ENCODE measurements at places on chromosomes 1 and 21. TPM values are rescaled to one million over a fixed set of nuclear protein-coding genes. Genes with fewer than 3 reads are reported as not detected.

GRCh38 chr1:225846331-225847310 lies 35.6 kb downstream of the TMEM63A start:
- H3K36me3 ChIP-seq: peaks cover 76% of the 10 kb centered on the region
- H3K4me3 ChIP-seq: no peak overlapping the region
- DNase-seq: no peak
- H3K27me3 ChIP-seq: no peaks in the 10 kb centered on the region
- no peaks in the 10 kb centered on the region for H3K4me1 ChIP-seq

- peaks cover 9% of the 10 kb centered on the region for H3K27me3 ChIP-seq
- no peaks in the 10 kb centered on the region for H3K4me1 ChIP-seq
- no peaks in the 10 kb centered on the region for H3K36me3 ChIP-seq
- H3K4me3 ChIP-seq: no peak overlapping the region
- H3K27ac ChIP-seq: no peak overlapping the region
- DNase-seq: no peak
Measured at GRCh38 chr1:110593902-110594301, 12.3 kb downstream of the KCNA2 start.

DNA sequence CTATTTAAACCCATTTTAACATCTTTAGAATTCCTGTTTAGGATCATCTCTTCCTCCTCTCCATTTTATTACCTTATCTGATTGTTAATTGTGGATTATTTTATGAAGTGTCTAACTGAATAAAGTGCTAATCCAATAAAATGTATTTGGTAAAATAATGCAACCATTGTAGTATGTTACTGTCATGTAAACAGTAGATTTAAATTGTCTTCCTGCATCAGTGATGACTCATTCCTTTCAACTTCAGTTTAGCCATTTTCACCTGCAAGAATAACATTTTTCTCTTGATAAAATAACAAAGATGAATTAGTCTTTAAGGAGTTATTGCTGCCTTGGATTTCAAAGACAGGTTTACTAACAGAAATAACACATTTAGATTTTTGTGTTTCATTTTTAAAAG lies 5.4 kb downstream of the PPP2R5A start:
- no peak for DNase-seq
- H3K27ac ChIP-seq: peak overlapping the region; percentile 51
- H3K4me1 ChIP-seq: peaks cover 74% of the 10 kb centered on the region
- H3K4me3 ChIP-seq: peak overlapping the region; percentile 20
- no peaks in the 10 kb centered on the region for H3K36me3 ChIP-seq
- H3K27me3 ChIP-seq: no peaks in the 10 kb centered on the region

- no peak overlapping the region for H3K27ac ChIP-seq
- DNase-seq: no peak
- no peaks in the 10 kb centered on the region for H3K4me1 ChIP-seq
- H3K4me3 ChIP-seq: no peak overlapping the region
- no peaks in the 10 kb centered on the region for H3K27me3 ChIP-seq
Measured at GRCh38 chr1:77245830-77246229, 26.6 kb upstream of the PIGK start.

DNA sequence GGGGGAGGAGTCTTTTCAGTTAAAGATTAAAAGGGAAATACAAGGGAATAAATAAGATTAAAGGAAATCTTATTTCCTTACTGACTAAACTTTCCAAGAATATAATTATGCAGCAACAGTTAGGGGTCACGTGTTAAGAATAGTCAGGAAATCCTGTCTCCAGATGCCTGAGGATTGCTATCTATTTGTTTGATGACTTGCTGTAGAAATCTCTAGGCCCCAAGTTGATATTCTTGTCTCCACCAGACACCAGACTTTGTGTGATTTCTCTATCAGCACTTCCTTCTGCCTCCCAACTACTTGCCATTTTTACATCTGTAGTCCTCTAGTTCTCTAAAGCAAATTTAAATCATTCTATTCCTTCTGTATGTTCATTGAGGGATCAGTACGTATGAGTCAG lies 77.5 kb downstream of the RPAP2 start:
- no peak overlapping the region for H3K4me3 ChIP-seq
- no peaks in the 10 kb centered on the region for H3K27me3 ChIP-seq
- no peaks in the 10 kb centered on the region for H3K4me1 ChIP-seq
- DNase-seq: no peak
- no peak overlapping the region for H3K27ac ChIP-seq
- no peaks in the 10 kb centered on the region for H3K36me3 ChIP-seq

DNA sequence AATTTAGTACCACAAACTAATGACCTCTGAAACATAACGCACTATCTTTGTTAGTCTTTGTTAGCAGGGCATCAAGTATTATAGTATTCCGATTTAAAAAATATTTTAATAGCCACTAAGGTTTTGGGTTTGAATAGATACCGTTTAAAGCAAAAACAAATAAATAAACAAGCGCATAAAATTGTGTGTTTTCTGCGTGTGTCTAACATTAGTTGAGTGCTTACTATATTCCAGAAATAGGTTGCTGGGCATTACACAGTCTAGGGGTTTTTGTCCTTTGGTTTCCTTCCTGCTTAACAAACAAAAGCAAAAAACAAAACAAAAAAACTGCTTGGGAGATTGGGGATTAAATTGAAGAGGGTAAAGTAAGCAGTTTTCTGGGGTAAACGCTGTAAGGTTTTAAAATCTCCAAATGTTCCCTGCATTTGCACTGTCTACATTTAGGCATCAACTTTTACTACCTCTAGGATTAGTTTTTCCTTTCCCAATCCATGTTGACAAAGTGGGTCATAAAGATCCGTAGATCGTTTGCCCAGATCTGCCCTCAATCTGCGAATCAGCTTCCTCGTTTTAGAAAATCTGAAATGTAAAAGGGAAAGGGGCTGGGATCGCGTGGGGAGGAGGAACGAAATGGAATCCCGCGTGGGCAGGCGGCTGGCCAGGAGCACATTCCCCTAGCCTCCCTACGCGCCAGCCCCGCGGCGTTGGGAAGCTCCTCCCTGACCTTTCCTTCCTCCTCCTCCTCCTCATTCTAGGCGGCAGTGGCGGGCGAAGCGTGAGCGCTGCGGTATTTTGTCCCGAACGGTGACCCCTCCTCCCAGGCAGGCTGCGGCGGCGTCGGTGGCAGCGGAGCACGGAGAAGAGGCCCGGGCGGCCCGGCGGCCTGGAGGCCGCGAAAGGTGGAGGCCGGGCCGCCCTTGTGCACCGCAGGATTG lies at the start of gene KCTD3:
Gene KCTD3 (plus strand): TSS at position 749 of the 935 bp plus-strand sequence. CDS start 382 bp downstream, outside the sequence.
- peak within 1 kb of the TSS; percentile 78 for H3K27ac ChIP-seq
- no peaks in the 10 kb centered on the region for H3K27me3 ChIP-seq
- no peaks in the 10 kb centered on the region for H3K36me3 ChIP-seq
- peak; percentile 83 for DNase-seq
- peak within 1 kb of the TSS; percentile 92 for H3K4me3 ChIP-seq

DNA sequence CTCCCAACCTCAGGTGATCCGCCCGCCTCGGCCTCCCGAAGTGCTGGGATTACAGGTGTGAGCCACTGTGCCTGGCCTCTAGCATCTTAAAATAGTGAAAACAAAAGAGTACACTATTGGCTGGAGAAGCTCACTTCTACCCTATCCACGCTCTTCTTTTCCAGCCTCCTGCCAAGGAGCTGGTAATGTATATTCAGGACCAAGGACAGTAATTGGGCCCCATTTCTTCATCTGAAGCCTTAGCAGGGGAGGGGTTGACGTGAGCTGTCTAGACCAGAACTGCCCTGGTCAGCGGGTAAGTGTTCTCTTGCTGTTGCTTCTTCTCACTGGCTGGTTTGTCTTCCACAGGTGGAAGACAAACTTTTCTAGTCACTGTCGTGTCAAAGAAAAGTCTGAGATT lies 70.2 kb downstream of the DNM3 start:
- no peak for DNase-seq
- no peak overlapping the region for H3K4me3 ChIP-seq
- H3K27me3 ChIP-seq: no peaks in the 10 kb centered on the region
- no peaks in the 10 kb centered on the region for H3K4me1 ChIP-seq
- no peaks in the 10 kb centered on the region for H3K36me3 ChIP-seq

DNA sequence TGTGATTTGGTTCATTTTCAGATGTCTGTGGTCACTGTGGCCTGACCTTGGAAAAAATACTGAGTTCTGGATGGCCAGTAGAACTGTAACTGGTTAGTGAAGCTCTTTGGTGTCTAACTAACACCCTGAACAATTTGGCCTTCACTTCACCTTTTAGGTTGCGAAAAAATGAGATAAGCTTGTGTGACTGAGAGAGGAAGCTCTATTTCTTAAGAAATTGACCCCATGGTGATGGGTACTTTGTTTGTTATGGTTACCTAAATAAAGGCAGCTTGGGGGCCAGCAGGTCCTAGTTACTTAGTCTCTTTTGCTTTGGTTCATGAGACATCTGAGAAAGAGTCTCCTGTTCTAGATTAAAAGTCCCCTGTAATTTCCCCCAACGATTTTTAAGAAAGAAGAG lies 181.6 kb downstream of the ZNF326 start:
- no peaks in the 10 kb centered on the region for H3K36me3 ChIP-seq
- no peaks in the 10 kb centered on the region for H3K4me1 ChIP-seq
- H3K27me3 ChIP-seq: no peaks in the 10 kb centered on the region
- H3K27ac ChIP-seq: no peak overlapping the region
- DNase-seq: no peak

DNA sequence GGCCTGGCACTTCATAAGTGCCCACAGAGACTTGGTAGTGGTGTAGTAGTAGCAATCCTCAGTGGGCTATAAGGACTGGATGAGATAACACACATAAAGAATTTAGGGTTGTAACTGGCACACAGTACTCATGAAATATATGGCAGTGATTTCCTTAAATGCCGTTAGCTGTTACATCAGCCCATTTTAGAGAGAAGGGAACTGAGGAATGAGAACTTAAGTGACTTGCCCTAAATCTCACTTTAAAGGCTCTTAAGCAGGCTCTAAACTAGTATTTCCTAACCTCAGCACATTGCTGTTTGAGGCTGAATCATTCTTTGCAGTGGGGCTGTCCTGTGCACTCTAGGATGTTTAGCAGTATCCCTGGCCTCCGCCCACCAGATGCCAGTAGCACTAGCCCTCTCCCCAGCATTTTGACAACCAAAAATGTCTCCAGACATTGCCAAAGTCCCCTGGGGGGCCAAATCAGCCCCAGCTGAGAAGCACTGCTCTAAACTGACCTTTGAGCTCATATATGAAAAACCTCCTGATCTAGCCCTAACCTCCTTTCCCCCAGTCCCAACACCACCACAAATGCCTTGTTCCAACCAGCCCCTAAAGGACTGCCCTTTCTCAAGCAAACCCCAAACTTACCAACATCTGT lies 11.6 kb downstream of the CAMK2N1 start:
- H3K27ac ChIP-seq: no peak overlapping the region
- no peaks in the 10 kb centered on the region for H3K36me3 ChIP-seq
- H3K4me3 ChIP-seq: no peak overlapping the region

GRCh38 chr1:175415129-175415712 lies 222.6 kb upstream of the KIAA0040 start:
- no peaks in the 10 kb centered on the region for H3K4me1 ChIP-seq
- H3K36me3 ChIP-seq: no peaks in the 10 kb centered on the region
- no peaks in the 10 kb centered on the region for H3K27me3 ChIP-seq
- no peak overlapping the region for H3K27ac ChIP-seq
- no peak overlapping the region for H3K4me3 ChIP-seq

- H3K4me1 ChIP-seq: peaks cover 54% of the 10 kb centered on the region
- H3K4me3 ChIP-seq: peak overlapping the region; percentile 61
- no peaks in the 10 kb centered on the region for H3K27me3 ChIP-seq
- peak overlapping the region; percentile 79 for H3K27ac ChIP-seq
- no peaks in the 10 kb centered on the region for H3K36me3 ChIP-seq
- DNase-seq: no peak
Measured at GRCh38 chr1:119631086-119631432, 17.0 kb downstream of the ZNF697 start.

- H3K4me3 ChIP-seq: no peak overlapping the region
- H3K27ac ChIP-seq: no peak overlapping the region
- DNase-seq: no peak
- H3K36me3 ChIP-seq: no peaks in the 10 kb centered on the region
Measured at GRCh38 chr1:221919341-221919740, 177.5 kb upstream of the DUSP10 start.

DNA sequence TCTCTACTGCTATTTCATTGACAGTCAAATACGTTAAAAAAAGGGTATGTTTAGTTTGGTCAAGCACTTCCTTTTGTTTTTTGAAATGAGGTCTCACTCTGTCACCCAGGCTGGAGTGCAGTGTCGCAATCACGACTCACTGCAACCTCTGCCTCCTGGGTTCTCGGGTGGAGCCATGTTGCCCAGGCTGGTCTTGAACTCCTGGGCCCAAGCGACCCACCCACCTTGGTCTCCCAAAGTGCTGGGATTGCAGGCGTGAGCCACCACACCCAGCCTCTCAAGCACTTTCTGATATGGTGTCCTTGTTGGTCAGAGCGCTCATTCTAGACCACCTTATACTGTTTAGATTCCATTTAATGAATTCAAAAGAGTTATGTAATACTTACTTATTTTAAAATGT lies 20.9 kb upstream of the RHBDL2 start:
- H3K36me3 ChIP-seq: no peaks in the 10 kb centered on the region
- H3K4me1 ChIP-seq: peaks cover 3% of the 10 kb centered on the region
- no peak overlapping the region for H3K27ac ChIP-seq
- no peak for DNase-seq

DNA sequence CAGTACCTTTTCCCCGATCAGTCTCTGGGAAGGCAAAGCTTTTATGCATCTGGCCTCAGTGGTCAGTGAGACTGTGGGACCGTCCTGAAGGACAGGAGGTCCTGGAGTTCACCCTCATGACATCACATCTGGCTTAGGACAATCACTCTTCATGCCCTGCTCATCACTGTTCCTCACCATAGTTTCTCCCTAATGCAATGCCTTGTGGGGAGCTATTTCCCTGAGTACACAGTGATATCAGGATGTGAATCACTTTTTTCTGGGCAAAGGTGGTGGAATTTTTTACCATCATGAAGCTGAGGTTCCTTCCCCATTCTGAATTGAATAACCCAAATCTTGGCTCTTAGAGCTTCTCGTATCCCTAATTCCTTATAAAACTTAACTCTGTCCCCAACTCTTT lies 34.8 kb upstream of the CFAP126 start:
- H3K27ac ChIP-seq: no peak overlapping the region
- H3K36me3 ChIP-seq: no peaks in the 10 kb centered on the region
- H3K4me1 ChIP-seq: no peaks in the 10 kb centered on the region
- no peaks in the 10 kb centered on the region for H3K27me3 ChIP-seq
- no peak for DNase-seq

DNA sequence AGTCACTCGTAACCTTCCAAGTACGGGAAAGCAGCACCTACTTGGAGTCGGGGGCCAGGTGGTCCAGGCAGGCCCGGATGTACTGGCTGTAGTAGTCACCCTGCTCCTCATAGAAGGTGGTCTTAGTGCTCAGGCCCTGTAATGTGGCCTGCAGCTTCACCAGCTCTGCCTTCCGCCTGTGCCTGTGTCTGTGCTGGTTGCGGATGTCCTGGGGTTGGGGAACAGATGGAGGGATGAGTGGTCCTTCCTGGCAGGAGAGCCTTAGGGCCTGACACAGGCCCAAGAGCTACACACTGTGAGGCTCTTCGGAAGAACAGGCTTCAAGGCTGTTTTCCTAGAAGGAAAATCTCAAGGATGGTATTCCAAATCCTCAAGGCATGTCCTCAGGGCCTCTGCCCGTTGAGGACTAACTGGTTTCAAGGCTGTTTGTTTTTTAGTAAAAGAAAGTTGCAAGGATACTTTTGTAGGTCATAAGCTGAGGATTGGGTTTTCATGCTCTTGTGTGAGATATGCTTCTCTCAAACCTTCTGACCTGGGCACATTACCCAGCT lies 28.4 kb upstream of the MEF2D start:
- no peak overlapping the region for H3K27ac ChIP-seq
- H3K27me3 ChIP-seq: no peaks in the 10 kb centered on the region
- DNase-seq: no peak

The MYOCOS gene
- 0.10 TPM for total RNA-seq

The OVAAL gene
- total RNA-seq: not detected

The VWA5B1 gene
- total RNA-seq: 0.17 TPM

The PTPRU gene
- 22.5 TPM for total RNA-seq

The SFN gene
- 26.7 TPM for total RNA-seq

The KCNN3 gene
- total RNA-seq: 13.0 TPM

The ITLN2 gene
- not detected for total RNA-seq

The OR2W3 gene
- not detected for total RNA-seq

The OR2T2 gene
- not detected for total RNA-seq
